ENCODE measurements at places on chromosomes 5 and 9.

GRCh38 chr5:157649101-157649500 is 3.1 kb downstream of the SOX30 start:
- no peak for DNase-seq

DNA sequence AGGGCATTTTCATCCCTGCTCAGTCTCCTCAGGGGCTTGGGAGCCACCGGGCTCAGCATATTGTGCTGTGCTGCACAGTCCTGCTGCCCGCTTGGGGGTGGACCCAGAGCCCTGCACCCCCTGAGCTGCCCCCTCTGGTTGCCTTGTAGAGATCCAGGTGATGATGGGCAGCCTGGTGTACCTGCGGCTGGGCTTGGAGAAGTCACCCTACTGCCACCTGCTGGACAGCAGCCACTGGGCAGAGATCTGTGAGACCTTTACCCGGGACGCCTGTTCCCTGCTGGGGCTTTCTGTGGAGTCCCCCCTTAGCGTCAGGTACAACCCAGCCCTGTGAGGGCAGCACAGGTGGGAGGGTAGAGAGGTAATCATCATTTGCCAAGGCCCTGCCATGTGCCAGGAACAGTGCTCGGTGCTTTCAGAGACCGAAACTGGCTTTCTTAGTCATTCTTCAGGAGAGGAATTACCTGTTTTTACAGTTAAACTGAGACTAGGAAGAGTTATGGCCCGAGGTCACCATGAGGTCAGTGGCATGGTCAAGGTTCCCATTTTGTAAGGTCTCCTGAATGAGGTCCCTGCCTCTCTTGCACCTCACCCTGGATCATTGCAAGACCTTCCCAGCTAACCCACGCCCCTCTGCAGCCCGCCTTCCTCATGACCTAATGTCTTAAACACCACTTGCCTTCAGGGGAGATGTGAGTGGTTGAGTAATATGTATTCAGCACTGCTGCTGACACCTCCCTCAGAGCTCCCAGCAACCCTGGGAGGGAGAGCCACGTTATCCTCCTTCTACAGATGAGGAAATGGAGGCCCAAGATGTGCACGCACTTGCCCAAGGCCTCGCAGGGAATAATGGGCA is 7.5 kb downstream of the NHP2 start:
- DNase-seq, result peak; percentile 75

DNA sequence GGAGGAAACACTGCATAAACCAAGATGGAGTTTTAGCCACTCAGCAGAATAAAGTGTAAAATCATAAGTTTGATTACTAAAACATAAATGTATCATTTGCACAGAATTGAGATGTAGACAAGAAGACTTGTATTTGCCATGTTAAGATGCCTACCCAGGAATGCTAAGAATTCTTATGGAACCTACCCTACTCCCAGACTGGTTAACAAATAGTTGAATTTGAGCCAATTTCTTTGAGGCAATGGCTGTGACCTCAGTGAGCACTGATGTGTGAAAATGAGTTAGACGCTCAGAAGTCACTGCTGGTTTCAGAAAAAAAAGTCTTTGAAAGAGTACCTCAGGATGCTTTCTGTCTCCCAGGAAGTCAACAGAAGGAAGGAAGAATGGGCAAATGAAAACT is 95.6 kb downstream of the ESM1 start:
- no peak for DNase-seq

- no peak for DNase-seq
Observed at GRCh38 chr5:174198541-174198940, 153.0 kb downstream of the NSG2 start.

DNA sequence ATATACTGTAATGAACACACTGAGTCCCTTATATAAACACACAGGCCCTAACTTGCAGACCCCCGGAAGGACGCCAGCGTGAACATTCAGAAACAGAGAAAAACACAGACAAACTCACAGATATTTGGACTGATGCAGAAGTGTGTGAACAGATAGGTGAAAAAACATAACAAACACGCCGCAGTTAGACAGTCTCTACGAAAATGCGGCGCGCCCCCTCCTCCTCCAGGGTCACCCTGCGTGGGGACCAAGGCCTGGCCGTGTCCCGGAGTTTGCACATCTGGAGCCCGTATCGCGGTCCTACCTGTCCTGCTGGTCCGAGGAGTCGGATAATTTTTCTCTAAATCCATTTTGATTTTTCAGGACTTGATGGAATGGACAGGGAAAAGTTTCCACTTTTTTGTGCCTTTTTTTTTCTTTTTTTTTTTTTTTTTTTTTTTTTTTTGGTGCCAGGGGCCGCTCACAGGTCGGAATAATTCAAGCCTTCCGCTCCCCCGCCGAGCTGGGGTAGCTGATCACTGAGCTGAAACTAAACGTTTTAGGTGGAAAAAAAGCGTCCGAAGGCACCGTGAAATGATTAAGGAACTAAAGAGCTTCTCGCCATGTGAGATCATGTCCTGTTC is at the start of gene PAX5:
Gene PAX5, minus strand, starts transcription at position 587 of the 623 bp plus-strand sequence. Its CDS starts 237 bp downstream, at position 350.
- no peak for DNase-seq

Data from germinal center (tissue), 1 donor.